ENCODE measurements at places on chromosomes 6 and 20.
A peak's percentile ranks its signal among the peaks of the same experiment; 100 is the strongest.

DNA sequence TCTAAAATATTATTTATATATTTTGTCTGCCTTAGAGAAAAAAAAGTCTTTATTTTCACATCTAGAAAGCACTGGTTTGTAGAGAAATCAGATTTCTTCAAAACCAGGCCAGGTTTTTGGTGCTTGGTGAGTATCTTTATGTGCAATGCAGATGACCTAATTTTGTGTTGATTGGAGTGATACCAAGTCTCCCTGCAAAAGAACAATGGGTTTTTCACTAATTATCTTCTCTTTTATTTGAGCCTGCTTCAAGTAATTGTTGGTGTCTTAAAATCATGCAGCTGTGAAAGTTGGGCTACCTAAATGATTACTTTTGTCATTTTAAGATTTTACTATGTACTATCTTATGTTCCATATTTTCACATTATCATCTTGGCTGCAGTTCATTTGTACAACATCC lies 874.7 kb downstream of the TFAP2A start:
- DNase-seq, result no peak

DNA sequence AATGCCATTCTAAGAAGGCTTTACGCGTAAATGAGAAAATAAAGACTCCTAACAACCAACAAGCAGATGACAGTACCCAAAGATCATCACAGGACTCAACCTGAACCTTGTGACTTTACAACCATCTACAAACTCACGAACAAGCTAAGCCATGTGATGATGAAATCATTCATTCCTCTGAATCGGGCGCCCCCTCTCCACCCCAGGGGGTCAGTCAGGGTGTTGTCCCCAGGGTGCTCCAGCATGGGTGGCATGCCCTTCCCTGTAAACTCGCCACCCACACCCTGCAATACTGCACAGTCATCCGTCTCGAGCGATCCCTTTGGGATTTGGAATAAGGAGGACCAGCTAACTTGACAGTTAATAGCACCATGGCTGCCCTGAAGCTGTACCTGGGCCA lies 12.6 kb downstream of the SERPINB6 start:
- no peak for DNase-seq

DNA sequence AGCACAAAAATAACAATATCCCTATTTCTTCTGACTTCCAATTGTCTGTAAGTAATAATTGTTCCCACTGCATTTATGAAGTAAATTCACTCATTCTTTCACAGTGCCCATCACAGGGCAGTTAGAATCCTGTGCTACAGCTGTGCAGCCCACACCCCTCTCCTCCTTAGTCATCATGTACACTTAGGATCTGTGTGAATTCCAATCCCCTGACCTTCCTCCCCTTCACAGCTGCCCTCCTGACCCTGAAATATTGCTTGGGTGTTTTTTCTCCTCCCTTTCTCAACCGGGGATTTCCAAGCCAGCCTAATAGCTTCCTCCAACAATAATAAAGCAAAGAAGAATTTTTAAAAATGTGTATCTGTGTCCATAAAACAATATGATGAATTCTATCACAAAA lies 91.5 kb upstream of the BEND6 start:
- DNase-seq, result no peak

DNA sequence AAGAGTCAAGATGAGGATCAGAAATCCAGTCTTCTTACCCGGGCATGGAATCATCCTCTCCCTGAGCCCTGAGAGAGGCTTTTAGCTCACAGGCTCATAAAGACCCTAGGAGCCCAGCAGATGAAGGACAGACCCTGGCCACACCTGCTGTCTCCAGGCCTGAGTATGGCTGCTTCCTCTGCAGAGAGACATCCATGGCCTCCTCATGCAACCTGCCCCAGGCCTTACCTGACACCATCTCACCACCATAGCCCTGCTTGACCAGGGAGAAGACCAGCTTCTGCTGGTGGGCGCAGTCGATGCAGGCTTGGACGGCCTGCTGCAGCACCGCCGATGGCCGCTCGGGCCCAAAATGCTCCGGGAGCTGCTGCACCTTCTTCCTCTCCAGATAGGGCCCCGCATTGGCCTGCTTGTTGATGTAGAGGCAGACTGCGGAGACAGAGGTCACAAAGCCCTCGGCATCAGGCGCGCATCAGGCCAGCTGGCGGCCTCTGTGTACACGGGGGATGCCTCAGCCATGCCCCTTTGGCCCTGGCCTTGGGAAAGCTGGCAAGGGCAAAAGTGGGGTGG lies 77.6 kb downstream of the SCML4 start:
- no peak for DNase-seq

DNA sequence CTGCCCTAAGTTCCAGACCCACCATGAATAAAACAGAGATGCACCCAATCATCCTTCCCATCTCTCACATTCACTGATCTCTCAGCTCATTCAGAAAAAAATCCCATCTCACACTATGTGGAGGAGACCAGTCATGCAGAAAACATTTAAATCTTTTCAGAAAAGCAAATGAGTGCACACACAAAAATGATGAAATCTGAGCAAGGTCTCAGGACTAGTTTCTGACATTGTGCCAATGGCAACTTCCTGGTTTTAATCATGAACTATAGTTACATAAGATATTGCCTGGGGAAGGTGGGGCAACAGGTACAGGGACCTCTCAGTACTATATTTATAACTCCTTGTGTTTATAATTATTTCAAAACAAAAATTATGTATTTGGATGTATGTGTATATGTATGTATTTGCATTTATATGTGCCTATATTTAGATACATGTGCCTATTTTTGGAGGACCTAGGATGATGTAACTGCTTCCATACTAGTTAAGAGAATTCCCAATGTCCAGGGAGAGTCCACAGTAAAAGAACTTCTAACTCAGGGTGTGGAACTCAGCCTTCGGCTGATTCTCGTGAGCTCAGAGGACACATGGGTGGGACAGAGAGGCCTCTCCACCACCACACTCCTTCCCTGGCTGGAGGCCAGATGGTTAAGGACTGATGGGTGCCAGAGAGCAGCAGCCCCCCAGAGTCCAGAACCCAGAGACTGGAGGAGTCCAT lies 71.7 kb upstream of the MAP3K4 start:
- DNase-seq, result peak; percentile 12

- no peak for DNase-seq
Observed at GRCh38 chr6:125811259-125811658, 20.5 kb downstream of the NCOA7 start.

- no peak for DNase-seq
Observed at GRCh38 chr6:2230659-2231277, 14.6 kb downstream of the GMDS start.

GRCh38 chr20:58389324-58389967 lies 417 bp downstream of the VAPB start:
- DNase-seq, result no peak

DNA sequence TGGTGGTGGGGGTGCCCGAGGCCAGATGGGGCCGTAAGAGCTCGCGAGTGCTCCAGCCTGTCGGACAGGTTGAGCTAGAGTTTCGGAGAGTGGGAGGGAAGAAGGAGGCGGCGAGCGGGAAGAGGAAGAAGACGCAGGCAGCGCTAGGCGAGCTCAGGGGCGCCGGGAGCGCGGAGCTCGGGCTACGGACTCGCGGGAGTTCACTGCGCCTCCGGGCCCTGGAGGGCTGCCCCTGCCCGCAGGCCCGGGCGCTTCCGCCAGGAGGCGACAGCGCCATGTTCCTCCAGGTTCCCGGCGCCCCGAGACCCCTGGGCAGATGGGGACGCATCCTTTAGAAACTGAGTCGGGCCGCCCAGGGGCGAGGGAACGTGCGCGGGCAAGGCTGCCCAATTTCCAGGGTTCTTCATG lies 984 bp downstream of the TFAP2C start:
- no peak for DNase-seq

DNA sequence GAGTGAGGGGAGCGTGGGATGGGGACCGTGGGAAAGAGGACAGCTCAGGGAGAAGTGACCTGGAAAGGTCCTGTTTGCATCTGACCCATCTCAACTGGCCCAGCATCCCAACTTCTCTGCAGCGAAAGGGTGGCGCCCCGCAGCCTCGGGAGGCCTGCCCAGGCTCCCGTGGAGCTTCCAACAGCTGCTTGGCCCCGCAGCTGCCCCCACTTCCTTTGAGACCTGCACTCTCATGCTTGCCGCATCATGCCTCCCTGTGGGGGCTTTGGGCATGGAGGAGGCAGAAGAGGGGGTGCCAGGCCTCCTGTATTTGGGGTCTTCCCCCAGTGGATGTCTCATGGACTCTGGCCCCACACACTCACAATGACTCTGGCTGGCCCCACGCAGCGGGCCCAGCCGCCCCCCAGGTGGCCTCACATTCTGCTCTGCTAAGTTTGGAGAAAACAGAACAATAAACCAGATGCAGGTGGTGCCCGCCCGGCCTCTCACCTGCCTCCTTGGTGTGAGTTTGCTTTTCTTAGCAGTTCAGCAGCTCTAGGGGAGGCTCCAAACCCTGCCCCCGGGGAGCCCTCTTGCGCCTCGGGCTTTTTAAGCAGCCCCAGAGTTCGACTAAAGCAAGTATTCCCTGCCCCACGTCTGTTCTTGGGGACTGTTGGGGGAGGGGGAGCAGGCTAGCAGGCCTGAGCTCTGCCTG lies 40.7 kb downstream of the CPXM1 start:
- no peak for DNase-seq

- no peak for DNase-seq
Observed at GRCh38 chr20:41340327-41341055, at the start of gene LPIN3. Gene LPIN3 (plus strand): TSS chr20:41340821. CDS start chr20:41345804, 4,983 bp downstream.

- DNase-seq, result no peak
Observed at GRCh38 chr6:72422171-72422570, 199.7 kb upstream of the KCNQ5 start.

GRCh38 chr6:71724456-71725125 lies 161.8 kb upstream of the RIMS1 start:
- no peak for DNase-seq

DNA sequence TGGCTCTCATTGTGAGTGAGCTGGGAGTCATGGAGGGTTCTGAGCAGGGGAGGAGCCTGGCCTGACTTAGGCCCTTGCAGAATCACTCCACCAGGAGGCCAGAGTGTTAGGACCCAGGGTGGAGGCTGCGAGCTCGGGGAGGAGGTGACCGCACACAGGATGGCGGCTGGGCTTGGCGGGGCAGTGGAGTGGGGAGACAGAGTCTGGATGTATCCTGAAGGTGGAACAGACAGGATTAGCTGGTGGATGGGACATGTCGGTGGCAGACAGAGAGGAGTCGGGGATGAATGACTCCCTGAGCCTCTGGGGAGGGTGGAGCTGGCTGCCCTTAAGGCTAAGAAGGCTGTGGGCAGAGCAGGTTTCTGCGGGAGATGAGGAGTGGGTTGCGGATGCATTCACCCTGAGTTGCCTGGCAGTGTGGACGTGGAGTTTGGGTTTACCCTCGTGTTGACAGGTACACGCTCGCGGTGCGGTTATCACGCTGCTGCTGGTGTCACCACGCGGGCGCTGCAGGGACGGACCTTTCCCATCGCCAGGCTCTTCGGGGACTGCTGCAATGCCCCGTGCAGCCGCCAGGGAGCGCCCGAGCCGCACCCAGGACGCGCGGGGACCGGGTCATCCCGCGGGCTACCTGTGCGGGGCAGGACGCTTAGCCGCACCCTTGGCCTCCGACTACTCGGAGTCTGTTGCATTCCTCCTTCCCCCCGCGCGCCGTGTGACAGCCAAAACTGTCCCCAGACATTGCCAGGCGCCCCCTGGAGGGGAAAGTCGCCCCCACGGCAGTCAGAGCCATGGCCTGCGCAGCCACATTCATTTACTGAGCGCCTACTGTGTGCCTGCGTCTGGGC lies 43.0 kb upstream of the PTGIS start:
- DNase-seq, result peak; percentile 75

DNA sequence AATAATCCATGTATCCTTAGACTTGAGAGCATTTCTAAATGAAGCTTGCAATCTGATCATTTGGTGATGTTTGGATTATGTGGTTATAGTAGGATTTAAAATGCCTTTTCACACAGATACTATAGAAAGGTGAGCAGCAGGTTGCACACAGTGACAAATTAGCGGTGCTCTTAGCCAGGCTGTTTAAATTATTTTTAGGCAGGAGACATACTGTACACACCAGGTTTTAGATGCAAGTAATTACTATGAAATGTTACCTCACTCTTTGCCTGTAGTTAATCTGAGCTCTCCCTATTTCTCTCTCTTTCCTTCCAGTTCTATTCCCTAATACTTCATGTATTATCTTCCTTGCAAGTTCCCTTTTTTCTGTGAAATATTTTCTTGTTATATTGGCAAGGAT lies 191.7 kb downstream of the RIMS1 start:
- DNase-seq, result no peak

GRCh38 chr6:48027704-48028435 lies 83.1 kb downstream of the PTCHD4 start:
- DNase-seq, result no peak

DNA sequence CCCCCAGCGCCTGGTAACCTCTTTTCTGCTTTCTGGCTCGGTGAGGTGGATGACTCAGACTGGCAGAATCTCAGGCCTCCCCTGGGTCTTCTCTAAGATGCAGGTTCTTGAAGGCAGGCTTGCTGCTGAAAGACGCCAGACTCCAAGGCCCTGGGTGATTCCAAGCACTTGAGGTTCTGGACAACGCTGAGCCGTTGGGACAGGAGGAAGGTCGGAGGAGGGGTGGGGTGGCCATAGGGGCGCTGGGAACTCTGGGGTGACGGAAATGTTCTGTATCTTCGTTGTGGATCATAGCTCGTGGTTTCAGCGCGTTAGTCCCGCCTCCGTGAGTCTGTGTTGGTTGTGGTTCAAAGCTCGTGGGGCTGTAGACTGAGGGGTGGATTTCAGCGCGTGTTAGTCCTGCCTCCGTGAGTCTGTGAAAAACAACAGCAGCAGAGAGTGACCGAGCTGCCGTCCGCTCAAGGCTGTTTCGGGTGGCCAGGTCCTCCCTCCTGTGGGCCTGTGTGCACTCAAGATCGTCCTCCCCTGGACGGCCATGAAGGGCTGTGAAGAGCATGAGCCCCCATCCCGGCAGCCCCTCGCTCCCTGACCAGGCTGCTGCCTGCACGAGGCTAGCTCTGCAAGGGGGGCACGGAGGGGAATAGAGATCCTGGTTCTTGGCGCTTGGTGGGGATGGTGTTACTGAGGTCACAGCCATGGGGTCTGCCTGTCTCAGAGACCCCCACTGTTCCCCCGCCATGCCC lies 7.7 kb downstream of the NTSR1 start:
- DNase-seq, result no peak

- no peak for DNase-seq
Observed at GRCh38 chr6:1291381-1291780, 20.5 kb upstream of the FOXQ1 start.

GRCh38 chr6:137494988-137495702 lies 951 bp upstream of the OLIG3 start:
- no peak for DNase-seq

DNA sequence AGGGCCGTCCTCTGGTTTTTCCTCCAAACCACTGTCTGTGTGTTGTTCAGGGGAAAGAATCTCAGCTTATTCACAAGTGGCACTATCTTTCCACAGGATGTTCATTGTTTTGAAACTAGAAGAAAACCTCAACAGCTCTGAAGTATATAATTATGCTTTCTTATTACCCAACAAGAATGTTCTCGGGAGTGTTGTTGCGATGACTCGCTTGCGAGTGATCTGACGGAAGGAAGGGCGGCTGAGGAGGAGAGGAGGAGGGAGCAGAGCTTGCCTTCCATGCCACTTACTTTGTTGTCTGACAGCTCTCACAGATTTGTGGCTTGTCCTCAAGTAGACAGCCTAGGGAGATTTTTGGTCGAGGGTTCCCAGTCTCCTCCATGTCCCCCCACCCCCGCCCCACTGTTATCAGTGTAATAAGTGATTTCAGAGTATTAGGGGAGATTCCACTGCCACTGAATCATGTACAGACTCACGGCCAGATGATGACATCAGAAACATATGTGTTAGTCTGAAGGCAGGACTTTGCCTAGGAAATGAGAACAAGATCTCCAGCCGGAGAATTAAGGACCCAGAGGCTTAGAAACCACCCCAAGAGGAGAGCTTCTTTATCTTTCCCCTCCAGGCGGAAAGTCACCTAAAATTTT lies 80.7 kb upstream of the CCN6 start:
- DNase-seq, result peak; percentile 61

GRCh38 chr20:20317621-20318364 lies 50.1 kb upstream of the INSM1 start:
- no peak for DNase-seq

Data from AML-193 (cell line).